CD4-positive, alpha-beta T cell treated with Interleukin-10 for 1 hour (primary cell): ENCODE measurements at places on chromosomes 7 and 10.

GRCh38 chr7:141715018-141715417 lies 6.9 kb downstream of the WEE2 start:
- DNase-seq = no peak

- DNase-seq = no peak
Measured at GRCh38 chr7:106279425-106280197, 5.2 kb downstream of the NAMPT start.

DNA sequence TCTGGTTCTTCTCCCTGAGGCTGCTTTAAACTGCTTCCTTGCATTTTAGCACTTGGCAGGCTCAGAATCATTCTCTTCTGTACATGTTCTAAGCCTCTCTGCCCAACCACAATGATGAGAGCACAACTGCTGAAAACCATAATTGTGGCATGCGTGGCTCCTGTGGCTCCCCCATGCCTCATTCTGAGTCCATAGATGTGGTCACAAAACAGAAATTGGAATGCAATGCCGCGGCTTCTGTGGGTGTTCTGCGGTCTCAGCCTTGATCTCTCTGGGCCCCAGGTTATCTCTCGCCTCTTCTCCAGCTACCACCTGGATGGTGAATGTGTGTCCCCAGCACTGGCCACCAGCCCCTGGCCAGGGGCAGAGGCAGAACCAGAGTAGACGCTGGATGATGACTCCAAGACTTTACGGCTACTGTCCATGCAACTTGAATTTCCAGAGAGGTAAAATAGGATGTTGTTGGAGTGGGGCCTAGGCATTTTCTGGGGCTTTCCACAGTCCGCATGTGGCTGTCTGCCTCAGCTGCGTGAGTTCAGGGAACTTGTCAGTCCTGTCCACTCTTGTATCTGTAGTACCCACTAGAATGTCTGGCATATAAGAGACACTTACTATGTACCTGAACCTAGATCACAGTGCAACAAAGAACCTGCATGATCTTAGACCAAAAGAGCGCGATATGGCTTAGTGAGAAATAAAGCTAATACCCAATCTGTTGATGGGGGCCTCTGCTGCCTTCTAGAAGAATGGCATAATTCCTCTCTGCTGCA lies 52.4 kb upstream of the ADRB1 start:
- DNase-seq = no peak

DNA sequence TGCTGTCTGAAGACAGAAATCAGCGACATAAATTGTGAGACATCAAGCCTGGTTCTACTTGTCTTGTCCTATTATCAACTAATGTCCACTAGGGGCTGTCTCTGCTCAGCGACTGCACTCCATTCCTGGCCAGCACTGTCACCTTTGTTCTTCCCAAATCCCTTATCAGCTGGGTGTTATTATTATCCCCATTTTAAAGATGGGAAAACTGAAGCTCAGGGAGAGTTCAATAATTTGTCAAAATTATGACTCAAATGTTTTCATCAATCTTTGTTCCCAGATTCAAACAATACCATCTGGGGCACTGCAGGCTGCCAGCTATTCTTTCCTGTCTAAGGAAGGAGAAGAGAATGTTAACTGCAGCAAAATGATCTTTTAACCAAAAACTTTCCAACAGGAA lies 431.6 kb upstream of the NFE2L3 start:
- DNase-seq = no peak

GRCh38 chr10:124602646-124603365 lies 141.2 kb downstream of the LHPP start:
- no peak for DNase-seq

- DNase-seq = no peak
Measured at GRCh38 chr10:122132331-122132755, 138.8 kb upstream of the BTBD16 start.
